ENCODE measurements at places on chromosomes 1 and 21.

DNA sequence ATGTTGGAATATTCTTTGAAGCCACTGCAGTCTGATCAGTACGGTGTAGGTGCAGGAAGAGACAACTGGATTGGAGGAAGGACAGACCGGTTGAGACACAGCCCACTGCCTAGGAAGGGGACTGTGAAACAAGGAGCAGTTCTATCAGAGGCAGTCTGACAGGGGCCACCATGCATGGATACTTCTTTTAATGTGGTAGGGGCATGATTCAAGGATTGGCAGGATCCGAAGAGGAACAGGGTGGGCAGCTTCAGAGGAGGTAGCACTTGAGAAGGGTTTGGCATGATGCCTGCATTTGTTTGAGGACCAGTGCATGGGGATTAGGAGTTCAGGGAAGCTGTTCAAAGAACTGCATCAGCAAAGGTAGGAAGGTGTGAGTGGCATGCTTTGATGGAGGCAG is 167.9 kb downstream of the DYRK1A start:
- DNase-seq: no peak

- no peak for DNase-seq
Measured at GRCh38 chr1:228488818-228489674, 1.9 kb downstream of the RNF187 start.

DNA sequence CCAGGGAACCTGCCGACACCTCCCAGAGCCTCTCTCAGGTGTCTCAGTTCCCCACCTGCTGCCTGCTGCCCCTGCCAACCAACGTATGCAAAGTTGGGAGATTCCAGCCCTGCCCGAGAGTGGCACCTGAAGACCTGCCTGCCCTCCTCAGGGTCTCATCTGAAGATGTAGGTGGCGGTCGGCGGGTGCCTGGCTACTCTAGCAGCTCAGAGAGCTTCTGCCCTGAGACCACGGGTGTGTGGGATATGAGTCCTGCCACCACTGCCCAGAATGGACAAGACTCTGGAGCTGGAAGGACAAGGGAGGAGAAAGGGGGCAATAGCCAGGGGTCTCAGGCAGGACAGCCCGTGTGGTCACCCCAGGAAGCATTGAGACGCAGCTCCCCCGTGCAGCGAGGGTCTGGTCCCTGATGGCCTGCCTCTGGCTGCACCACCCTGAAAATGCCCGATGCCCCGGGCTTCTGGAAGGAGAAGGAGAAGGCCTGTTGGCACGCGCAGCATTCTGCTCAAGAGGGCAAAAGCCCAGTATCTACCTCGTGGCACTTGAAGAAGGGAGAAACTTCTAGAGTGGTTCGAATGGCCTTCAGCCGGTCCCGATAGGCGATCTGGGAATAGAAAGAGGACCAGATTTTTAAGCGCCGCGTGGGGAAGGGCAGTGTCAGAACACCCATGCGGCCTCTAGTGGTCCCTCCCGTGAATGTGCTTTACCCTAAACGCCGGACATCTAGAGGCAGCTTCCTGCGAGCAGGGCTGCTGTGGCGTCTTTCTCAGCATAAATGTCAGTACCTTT is 88.8 kb downstream of the STUM start:
- no peak for DNase-seq

DNA sequence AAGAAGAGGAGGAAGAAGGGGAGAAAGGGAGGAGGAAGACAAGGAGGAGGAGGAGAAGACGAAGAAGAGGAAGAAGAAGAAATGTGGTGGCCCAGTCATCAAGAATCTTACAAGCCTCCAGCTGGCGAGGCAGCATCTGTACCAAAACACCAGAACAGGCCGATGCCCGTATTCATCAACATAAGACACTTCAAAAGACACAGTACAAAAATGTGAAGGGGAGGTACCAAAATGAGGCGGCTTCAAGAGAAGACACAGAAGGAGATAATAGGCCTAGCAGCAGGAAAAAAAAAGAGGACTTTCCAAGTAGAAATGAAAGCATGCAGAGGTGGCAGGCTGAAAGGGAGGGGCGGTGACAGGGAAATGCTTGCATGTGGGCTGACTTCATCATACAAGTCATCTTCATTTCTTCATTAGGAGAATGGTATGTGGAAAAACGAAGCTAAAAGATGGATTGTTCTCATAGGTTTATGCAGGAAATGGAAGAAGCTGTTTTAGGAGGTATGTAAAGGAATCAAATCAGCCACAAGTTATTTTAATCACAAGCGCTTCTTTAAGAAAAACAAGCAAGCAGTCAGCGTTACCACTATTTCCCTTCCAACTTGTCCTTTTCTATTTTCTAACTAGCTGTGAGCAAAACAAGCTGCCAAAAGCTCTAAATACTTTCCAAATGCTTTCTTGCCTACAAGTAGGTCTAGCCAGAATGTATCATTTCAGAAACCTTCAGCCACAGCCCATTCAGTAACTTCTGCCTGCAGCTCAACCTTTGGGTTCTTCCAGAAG is 192.3 kb downstream of the SLC45A1 start:
- no peak for DNase-seq

GRCh38 chr1:167090314-167090942 is at the start of gene GPA33:
TSS of gene GPA33 (minus strand) at chr1:167090377. CDS start at chr1:167090287, 90 bp downstream.
- peak; percentile 86 for DNase-seq

GRCh38 chr1:103859721-103860120 is 110.0 kb downstream of the AMY1C start:
- no peak for DNase-seq

DNA sequence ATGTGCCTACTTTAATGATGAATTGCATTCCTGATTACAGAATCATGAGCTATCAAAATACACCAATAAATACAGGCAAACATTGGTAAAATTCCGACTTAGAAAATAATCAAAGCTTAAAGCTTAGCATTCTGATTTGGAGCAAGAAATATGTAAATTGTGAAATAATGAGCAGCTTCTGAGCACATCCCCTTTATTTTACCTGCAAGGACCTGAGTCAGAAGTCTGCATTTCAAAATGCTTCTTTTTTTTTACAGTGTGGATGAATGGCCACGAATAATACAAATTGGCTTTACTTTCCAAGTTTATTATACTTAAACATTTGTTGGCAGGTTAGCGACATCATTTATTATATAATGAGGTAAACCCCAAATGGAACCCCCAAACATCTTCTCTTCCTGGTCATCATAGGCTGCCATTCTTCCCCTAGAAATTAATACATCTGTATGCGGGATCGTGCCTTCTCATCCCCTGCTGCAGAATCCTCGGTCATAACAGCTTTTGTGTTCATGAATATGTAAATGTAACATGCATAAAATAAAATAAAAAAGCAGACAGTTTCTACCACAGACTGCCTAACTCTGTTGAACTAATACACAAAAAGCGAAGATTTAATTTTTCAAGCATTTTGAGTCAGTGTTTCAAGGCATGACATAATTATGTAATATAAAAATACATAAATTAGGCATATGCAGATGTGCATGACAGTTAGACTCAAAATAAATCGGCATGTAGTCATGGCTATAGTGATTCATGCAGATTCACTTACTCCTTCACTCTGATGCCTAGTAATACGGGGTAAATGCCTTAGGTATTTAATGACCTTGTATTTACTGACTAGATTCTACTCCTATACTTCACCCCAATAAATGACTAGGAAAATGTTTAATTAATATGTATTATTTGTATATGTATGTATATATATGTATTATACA is 339.7 kb downstream of the USP25 start:
- DNase-seq: no peak

GRCh38 chr1:38029081-38029681 is 16.6 kb downstream of the UTP11 start:
- no peak for DNase-seq

DNA sequence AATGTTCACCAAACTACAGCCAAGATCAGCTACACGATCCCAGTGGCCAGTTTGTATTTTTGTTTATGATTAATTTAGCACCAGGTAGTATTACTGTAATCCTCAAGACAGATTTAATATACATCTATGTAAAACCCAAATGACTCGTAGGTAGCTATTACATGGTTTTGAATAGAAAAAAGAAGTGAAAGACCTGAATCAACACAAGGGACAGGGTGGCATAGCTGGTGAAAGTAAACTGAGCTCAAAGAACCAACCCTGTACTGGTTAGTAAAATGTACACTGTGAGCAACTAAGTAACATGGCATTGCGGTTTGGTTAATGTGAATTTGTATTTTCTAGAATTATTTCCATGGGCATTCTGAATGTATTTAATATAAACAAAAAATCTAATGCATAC is 8.8 kb downstream of the GPATCH2 start:
- DNase-seq: no peak

DNA sequence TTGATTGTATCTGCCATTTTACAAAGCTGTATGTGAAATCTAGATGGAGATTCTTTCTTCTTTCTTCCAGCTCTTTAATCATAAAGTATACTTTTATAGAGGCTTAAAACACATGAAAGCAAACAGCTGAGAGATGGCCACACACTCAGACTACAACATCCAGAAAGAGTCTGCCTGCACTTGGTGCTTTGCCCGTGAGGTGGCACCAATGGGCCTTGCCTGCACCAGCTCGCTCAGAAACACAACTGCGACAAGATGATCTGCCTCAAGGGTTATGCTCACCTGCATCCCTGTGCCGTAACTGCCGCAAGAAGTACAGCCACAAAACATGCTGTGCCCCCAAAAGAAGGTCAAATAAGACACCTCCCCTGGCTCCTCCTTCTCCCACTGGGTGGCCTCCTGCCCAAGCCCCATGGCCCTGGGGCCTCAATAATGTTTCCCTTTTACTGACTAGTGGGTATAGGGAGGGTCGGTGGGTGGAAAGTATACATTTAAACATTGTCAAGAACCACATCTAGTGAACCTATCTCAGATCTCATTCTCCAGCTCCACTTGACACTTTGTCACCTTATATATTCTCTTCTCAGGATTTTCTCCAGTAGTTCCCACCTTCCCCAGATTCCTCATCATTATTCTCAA is 66.7 kb upstream of the ANGPTL3 start:
- DNase-seq: peak; percentile 52

GRCh38 chr1:186566140-186566855 is 105.4 kb upstream of the PDC start:
- no peak for DNase-seq

DNA sequence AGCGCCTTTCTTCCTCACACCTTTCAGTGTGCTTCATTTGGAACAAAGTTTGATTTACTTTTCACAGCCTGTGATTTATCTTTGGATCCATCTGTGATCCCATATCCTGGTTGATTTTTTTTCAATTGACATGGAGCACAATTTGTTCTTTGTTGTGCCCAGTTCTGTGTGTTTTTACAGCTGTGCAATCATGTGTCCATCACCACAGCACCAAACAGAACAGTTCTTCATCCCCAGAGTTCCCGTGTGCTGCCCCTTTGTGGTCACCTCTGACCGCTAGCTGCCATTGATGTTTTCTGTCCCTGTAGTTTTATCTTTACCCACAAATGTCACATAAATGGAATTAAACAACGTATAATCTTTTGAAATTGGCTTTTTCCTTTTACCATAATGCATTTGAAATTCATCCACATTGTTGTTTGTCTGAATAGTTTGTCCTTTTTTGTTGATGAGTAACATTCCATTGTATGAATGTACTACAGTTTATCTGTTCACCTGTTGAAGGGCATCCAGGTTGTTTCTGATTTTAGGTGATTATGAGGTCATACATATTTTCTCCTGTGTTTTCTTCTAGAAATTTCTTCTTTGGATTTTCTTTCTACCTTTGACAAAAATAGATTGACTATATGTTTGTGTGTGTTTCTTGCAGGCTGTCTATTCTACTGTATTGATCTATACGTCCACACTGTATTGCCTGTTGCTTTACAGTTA is 17.4 kb downstream of the MIGA1 start:
- no peak for DNase-seq

DNA sequence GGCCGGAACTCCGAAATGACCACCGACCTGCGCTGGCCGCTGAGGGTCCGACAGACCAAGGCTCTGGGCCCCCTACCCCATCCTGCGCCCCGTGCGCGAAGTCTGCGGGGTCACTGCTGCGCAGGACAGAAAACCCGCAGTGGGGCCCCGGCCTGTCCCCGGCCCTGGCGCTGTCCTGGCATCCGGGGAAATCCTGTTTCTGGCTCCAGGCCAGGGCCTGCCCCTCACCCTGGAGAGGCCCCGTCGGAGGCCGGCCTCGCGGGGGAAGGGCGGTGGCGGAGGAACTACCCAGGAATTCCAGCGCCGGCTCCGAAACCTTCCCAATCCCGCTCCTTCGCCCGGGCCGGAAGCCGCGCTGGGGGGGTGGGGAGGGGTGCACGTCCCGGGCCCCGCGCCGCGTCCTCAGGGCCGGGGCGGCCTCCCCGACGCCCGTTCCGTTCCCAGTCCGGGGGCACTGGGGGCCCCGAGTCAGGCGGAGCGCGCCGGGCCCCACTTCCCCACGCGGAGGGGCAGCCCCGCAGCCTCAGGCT is 77.0 kb downstream of the MORN1 start:
- DNase-seq: no peak

- no peak for DNase-seq
Measured at GRCh38 chr1:63987628-63988024, 213.8 kb downstream of the ROR1 start.

DNA sequence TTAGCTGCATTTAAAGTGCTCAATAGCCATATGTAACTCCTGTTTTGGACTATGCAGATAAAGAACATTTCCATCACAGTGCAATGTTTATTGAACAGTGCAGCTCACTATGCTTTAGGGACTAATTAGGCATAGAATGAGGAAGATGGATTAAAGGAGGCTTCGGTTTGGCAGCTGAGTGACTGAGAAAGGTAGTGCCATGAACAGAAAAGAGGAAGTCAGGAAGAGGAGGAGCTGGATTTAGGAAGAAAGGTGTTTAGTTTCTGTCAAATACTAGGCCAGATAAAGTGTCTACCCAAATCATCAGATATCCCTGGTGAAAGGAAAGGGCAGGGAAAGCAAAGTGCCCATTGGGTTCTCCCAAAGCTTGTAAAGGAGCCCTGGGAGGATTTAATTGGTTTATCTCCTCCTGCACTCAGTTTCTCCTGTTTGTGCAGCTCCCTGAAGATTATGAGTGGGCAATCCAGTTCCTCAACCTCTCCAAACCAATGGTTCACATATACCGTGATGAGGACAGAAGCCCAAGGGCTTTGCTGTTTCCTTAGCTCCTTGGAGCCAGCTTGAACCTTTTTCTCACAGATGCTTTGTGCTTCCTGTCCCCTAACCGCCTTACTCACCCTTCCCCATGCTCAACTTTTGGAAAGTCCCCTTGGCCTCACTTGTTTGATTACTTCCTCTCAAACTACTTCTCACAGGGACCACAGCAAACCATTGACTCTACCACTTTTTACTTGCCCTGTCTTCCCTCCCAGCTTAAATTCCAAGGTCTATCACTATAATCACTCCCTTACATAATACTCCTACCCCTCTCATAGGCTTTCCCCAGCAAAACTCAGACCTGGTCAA is 3.5 kb upstream of the RAP1A start:
- DNase-seq: no peak

- DNase-seq: peak; percentile 93
Measured at GRCh38 chr1:26321315-26322041, 3.7 kb downstream of the CD52 start.
